Esophagus squamous epithelium (tissue), 5 donors: ENCODE measurements at places on chromosomes 2 and 18.

DNA sequence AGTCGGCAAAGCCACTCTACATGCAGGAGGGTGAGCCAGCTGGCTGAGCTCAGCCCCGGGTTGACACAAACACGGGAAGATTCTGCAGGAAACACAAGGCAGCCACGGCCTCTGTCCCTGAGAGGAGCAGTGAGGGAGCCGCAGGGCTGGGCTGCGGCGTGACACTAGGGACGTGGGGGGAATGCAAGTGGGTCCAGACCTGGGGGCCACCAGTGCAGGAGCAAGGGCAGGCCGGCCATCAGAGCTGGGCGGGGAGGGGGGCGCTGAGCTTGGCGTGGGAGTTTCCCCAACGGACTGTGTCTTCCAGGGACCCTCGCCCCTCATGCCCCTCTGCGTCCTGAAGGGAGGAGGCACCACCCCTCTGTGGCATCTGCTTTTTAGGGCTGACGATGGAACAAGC is 12.0 kb upstream of the C1QL2 start:
- DNase-seq, result no peak

GRCh38 chr2:152031747-152032306 is 67.0 kb downstream of the CACNB4 start:
- no peak for DNase-seq

GRCh38 chr2:23235292-23235691 is 149.7 kb upstream of the KLHL29 start:
- DNase-seq, result no peak

GRCh38 chr2:141348481-141348880 is 782.3 kb downstream of the LRP1B start:
- DNase-seq, result no peak

DNA sequence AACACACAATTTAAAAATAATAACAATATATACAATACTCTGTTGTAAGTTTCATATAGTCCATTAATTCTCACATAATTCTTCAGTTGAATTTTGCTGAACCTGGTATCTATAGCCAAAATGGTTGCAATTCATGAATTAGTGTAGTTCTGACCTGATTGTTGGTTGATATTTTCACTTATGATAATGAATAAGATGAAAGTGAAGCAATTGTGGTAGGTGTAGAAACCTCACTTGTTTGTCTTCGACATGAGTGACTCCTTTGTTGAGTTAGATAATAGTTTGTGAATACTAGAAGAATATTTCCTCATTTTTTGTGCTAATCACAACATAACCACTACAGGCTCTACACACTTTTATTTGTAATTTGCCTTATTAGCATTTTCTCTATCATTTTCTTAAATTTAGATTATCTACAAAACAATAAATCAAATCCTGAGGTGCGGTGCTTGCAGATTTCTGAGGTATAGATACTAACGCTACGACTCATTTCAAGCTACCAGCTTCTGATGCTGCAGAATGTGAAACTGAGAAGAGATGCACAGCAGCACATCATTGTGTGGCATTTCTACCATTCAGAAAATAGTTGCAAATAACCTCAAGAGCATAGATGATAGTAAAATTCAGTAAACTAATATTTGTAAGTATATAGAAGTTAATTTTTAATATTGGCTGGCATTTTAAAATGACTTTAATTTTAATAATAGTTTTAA is 117.9 kb downstream of the KCNH7 start:
- no peak for DNase-seq

DNA sequence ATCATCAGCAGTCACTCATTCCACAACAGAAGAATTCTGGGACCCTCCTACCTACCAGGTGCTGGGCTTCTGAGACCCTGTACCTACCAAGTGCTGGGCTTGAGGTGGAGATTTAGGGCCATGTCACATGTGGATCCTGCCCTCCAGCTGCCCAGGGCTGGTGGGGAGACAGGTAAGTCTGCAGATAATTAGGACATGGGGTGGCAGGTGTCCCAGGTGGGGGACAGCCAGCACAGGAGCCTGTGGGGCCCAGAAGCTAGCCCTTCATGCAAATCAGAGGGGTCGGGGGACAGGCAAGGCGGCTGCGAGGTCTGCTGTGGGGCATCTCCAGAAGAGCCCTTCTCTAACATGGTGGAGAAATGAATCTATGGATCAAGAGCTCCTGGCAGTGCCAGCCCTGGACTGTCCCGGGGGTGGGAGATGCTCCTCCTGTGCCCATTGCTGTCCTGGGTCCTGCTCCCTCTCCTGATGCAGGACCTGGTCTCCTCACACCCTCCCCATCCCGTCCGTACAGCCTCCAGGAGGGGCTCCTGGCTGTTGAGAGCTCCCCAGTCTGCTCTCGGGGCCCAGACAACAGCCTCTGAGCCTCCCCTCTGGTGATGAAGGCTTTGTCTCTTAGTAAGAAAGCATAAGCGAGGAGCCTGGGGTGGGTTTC is 106.3 kb upstream of the GLI2 start:
- no peak for DNase-seq

GRCh38 chr18:35889677-35890076 is 82.8 kb upstream of the RMP24 start:
- no peak for DNase-seq

GRCh38 chr18:11845654-11846053 is 5.6 kb upstream of the CHMP1B start:
- DNase-seq, result no peak

DNA sequence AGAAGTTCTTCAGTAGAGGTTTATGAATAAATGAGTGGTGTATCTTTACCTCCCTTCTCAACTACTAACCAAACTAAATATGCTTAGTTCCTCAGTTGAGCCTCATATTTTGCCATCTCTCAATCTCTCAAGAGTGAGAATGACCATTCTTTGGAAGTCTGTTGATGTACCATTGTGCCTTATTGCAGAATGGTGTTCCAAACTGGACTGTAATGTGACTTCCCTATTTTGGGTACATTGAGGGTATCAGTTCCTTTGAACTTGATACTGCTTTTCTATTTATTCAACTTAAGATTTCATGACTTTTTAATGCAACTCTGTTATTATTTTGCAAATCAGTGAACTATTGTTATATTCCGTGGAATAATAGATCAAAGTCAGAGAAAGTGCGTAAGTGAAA is 159.4 kb downstream of the PTPRM start:
- DNase-seq, result no peak

- no peak for DNase-seq
Measured at GRCh38 chr18:65527879-65528633, 222.8 kb upstream of the CDH7 start.

GRCh38 chr2:55116966-55117365 is 66.7 kb upstream of the RTN4 start:
- DNase-seq, result no peak

DNA sequence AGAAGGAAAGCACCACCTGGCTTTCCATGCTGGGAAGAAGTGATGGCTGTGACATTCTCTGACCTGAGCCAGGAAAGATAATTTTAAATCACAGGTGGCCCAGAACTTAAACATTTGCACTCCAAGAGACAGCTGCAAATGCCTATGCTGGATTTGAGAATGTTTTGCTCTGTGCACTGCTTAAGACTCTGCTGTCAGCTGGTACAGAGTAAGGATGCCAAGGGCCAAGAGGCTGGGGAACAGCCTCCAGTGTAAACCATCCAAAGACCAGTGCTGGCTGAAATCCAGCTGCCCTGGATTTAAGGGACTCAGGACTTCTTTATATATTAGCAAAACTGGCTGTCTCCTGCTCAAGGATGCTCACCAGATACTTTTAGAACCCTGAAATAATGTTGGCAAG is 3.9 kb downstream of the HOXD8 start:
- no peak for DNase-seq

DNA sequence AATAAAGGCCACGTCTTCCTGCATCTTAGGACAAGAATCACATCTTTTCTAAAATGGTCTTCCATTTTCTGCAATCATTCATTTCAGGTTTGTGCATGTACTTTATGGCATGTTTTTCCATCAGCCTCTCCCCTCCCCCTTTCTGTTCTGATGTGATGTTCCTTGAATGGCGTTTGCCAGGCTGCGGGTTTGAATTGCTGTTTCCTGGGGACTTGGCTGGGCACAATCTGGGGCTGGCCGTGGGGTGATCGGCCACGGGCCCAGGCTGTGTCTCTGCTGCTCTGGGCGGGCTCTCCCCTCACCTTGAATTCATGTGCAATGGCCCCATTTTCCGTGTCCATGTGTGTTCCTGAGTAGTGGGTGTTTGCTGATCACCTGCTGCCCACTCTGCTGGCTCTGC is 15.2 kb downstream of the DGKD start:
- no peak for DNase-seq

- no peak for DNase-seq
Measured at GRCh38 chr2:240567872-240568677, at the start of gene RNPEPL1. TSS of gene RNPEPL1 (plus strand) at chr2:240568484. CDS start at chr2:240568587, 103 bp downstream.

GRCh38 chr2:10537522-10538199 is 89.5 kb upstream of the ODC1 start:
- DNase-seq, result no peak

DNA sequence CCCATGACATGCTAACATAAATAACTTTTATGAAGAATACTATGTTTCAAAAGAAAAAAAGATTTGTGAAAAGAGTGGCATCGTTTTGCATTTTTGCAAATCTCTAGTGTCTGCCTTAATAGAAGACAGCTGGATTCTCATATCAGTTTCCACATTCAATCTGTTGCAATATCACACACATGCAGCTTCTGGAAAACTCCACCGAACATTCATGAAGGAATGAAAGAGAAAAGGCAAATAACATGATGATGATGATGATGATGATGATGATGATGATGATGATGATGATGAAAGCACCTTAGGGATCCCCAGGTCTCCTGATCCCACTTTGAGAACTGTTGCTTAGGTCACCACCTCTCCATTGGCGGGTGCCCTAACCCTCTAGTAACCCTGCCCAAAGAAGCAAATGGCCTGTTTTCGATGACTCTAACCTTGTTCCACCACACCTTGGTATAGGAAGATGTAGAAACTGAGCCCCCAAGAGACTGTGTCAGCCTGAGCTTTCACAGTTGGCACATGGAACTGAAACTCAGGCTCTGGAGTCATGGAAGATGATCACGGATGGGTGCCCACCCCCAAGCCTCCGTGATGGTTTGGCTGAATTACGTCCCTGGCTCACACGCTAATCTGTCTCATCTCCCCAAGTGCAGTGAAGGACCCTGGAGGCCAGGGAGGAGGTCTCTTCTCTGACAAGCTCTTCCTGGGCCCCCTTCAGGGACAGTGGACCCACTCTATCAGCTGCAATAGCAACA is 80.1 kb upstream of the SMAD7 start:
- no peak for DNase-seq

GRCh38 chr2:109527846-109528705 is 85.7 kb downstream of the SEPTIN10 start:
- DNase-seq, result no peak

- DNase-seq, result no peak
Measured at GRCh38 chr2:175431101-175431946, 249.8 kb upstream of the ATP5MC3 start.

DNA sequence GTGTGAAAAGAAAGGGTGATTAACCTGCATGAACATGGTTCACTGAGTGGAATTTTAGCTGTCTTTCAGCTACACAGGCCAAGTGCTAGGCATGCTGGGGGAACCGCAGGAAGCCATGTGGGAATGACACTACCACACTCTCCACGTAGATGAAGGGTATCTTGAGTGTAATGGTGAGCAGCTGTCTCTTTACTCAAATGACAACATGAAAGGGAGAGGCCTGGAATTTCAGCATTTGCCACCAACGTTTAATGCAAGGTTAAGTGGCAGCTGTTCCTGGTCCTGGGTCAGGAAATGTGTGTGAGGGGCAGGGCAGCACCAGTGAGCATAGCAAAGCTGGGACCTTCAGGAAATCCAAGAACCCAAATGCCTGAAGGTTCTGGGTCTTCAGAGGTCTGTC is 588.4 kb downstream of the SLC4A3 start:
- no peak for DNase-seq

DNA sequence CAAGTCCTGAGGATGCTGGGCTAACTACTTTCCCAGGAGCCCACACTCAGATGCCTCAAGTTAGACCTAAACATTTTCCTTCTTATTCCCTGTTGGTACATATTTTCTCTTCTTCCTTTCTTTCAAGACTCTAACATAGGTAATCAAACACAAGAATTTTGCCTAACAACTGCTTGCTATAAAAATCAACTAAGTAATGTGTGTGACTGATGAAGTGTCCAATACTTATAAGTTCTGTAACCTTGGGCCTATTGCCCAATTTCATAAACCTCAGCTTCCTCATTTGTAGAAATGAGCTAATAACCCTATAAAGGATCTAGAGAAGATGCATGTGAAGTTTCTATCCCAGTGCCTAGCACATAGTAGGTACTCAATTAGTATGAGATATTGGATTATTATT is 31.6 kb upstream of the PIK3C3 start:
- DNase-seq, result no peak

DNA sequence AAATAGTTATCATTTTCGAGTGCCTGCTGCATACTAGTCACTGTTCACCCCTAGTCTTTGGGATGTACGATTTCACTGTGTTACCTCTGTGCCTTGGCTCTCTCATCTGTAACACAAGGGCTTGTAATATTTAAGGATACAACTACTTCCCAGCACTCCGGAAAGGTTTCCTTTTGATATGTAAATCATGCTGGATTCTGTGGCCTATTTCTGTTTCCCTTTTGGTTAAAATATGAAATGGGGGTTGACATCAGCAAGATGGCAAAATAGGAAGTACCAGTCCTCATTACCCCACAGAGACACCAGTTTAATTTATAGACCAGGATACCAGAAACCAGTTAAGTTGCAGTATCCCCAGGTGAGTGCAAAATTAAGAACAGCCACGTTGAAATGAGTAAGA is 23.5 kb downstream of the PSMG2 start:
- DNase-seq, result no peak

GRCh38 chr18:22226801-22227200 is 57.4 kb downstream of the GATA6 start:
- DNase-seq, result no peak

DNA sequence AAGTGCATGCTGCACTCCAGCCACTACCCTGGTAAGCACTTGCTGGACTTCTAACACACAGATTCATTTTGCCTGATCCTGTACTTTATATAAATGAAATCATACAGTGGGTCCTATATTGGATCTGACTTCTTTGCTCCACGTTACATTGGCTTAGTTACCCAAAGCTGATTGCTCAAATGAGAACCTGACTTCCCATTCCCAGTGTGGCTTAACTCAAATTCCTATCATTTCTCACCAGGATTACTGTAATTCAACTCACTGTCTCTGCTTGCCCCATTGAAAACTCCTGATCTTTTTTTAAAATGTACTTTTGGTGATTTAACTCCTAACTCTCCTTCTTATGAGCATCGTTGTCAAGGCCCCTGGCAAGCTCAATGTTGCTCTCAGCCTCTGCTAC is 1.4 kb downstream of the RSAD2 start:
- no peak for DNase-seq
